ENCODE measurements at places on chromosomes 7 and 10.

DNA sequence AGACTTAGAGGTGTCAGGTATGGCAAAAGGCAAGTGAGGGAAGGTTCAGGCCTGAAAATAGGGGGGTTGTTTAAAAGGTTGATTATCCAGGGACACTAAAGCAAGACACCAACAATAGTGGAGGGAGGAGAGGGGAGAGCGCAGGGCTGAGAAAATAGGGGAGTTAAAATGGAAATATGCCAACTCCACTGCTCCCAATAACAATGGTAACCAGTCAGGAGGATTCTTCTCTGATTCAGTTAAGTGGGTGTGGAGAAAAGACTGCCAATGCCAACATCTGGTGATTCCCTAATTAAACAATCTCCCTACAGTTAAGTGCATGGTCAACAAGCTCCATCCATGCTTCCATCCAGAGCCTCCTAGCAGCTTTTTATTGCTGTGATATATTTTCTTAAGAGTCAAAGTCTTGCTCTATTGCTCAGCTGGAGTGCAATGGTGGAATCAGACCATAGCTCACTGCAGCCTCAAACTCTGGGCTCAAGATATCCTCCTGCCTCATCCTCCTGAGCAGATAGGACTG is 183.3 kb downstream of the JAZF1 start:
- H3K4me1 ChIP-seq, result no peaks in the 10 kb centered on the region
- no peaks in the 10 kb centered on the region for H3K27me3 ChIP-seq
- no peak overlapping the region for H3K4me3 ChIP-seq
- no peak overlapping the region for H3K27ac ChIP-seq

DNA sequence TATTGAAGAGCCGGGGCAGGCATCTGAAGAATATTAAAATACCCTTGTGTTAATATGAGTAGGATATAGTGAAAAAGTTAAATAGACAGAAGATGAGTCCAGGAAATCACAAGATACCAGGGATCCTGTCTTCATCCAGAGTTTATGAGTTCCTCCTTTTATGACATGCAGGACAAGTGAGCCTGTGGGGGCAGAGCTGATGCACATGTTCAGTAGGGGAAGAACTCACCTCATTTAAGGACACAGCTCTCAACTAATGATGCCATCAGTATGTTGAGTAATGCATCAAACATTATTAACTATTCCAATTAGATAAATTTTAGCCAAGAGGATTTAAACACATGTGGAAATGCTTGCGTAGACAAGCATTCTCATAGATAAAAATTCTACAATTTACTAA is 435.8 kb upstream of the AKR1E2 start:
- no peaks in the 10 kb centered on the region for H3K27me3 ChIP-seq
- H3K27ac ChIP-seq, result no peak overlapping the region
- no peak for DNase-seq
- H3K4me3 ChIP-seq, result no peak overlapping the region
- H3K36me3 ChIP-seq, result no peaks in the 10 kb centered on the region
- H3K4me1 ChIP-seq, result no peaks in the 10 kb centered on the region

DNA sequence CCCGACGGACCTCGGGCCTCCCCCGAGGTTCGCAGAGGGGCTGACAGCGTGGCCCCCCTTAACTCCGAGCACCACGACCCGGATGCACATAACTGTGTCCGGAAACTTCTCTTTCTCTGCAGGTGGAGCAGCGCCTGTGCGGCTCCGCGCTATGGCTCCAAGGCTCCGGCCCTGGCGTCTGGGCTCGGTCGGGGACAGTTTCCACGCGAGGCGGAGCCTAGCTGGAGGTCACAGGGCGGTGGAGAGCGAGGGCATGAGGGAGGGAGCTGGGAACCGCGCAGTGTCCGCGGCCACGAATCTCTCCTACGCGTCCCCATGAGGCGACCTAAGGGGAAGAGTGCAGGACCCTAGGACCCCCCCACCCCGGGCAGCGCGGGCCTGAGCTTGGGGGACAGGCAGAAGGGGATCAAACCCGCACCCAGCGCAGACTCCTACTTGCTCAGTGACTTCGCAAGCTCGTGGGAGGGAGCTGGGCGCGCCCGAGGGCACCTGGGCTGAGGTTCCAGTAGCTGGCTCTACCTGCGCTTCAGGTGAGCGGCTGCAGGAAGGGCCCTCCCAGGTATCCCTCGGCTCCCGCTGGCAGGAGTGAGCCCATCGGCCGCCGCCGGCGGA is 8.6 kb upstream of the MNX1 start:
- H3K36me3 ChIP-seq, result no peaks in the 10 kb centered on the region
- DNase-seq, result no peak
- no peak overlapping the region for H3K4me3 ChIP-seq
- H3K27ac ChIP-seq, result no peak overlapping the region

GRCh38 chr10:19795684-19796083 is 20.5 kb upstream of the PLXDC2 start:
- DNase-seq, result no peak
- no peaks in the 10 kb centered on the region for H3K27me3 ChIP-seq
- no peak overlapping the region for H3K4me3 ChIP-seq
- H3K4me1 ChIP-seq, result no peaks in the 10 kb centered on the region

- H3K4me3 ChIP-seq, result no peak overlapping the region
- H3K27ac ChIP-seq, result no peak overlapping the region
- no peaks in the 10 kb centered on the region for H3K27me3 ChIP-seq
- H3K4me1 ChIP-seq, result peaks cover 3% of the 10 kb centered on the region
- DNase-seq, result no peak
- peaks cover 69% of the 10 kb centered on the region for H3K36me3 ChIP-seq
Measured at GRCh38 chr10:127041552-127041951, 136.3 kb downstream of the DOCK1 start.

All from upper lobe of left lung (tissue), 6 donors.